T1000 (cell line): ENCODE measurements at places on chromosomes 11 and 22.

DNA sequence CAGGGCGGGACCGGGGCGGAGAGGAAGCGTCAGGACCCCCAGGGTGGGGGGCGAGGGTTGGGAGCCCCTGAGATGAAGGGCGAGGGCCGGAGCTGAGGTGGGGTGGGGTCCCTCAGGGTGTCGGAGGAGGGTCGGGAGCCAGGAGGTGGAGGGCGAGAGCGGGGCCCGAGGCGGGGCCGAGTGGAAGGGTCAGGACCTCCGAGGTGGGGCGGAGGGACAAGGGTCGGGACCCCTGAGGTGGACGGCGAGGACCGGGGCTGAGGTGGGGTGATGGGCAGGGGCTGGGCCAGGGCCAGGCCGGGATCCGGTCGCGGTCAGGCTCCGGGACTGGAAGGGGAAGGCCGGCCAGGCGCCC lies 409 bp downstream of the SMC1B start:
- DNase-seq, result no peak

DNA sequence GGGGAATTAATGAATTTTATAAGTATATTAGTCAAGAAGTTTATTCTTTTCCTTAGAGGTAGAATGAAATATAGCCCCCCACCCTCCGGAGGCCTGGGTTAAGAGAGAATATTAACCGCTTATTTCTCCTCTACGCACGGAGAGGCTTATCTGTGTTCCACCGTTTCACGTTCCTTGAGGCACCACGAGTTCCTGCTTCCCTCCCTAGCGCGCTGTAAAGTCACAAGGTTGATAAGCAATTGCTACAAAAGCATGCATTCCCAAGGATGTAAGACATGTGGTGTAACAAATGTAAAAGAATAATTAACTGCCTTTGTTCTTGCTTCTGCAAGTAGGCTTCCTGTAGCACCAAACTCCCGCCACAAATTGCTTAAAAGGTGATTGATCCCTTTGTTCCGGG lies 1.5 kb upstream of the ANKRD42 start:
- DNase-seq, result no peak

- no peak for DNase-seq
Observed at GRCh38 chr11:60989093-60989650, 17.7 kb downstream of the CD6 start.

- no peak for DNase-seq
Observed at GRCh38 chr22:45335021-45335818, 25.5 kb downstream of the FAM118A start.

GRCh38 chr11:110762590-110762989 lies 50.4 kb upstream of the ARHGAP20 start:
- DNase-seq, result peak; percentile 13

GRCh38 chr11:34749666-34750659 lies 129.1 kb downstream of the EHF start:
- DNase-seq, result no peak

- no peak for DNase-seq
Observed at GRCh38 chr11:79742176-79742575, 301.3 kb upstream of the TENM4 start.

DNA sequence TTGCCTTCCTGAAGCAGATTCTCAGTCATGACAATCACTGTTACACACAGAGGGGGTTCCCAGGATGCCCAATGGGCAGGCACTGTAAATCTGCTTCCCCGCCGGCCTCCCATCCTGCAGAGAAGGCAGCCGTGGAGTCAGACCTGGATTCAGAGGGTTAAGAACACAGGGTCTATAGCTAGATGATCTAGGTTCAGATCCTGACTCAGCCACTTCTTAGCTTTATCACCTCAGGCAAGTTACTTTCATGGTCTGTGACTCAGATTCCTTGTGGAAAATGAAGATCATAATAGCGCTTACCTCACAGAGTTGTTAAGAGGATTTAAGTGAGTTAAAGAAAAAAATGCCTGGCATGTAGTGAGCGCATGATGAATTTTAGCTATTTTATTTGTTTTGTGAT lies 95.9 kb downstream of the TIMP3 start:
- DNase-seq, result no peak

DNA sequence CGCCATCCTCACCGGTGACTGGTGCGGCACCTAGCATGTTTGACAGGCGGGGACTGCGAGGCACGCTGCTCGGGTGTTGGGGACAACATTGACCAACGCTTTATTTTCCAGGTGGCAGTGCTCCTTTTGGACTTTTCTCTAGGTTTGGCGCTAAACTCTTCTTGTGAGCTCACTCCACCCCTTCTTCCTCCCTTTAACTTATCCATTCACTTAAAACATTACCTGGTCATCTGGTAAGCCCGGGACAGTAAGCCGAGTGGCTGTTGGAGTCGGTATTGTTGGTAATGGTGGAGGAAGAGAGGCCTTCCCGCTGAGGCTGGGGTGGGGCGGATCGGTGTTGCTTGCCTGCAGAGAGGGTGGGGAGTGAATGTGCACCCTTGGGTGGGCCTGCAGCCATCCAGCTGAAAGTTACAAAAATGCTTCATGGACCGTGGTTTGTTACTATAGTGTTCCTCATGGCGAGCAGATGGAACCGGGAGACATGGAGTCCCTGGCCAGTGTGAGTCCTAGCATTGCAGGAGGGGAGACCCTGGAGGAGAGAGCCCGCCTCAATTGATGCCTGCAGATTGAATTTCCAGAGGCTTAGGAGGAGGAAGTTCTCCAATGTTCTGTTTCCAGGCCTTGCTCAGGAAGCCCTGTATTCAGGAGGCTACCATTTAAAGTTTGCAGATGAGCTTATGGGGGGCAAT lies 1.1 kb downstream of the NEAT1 start:
- DNase-seq, result no peak

DNA sequence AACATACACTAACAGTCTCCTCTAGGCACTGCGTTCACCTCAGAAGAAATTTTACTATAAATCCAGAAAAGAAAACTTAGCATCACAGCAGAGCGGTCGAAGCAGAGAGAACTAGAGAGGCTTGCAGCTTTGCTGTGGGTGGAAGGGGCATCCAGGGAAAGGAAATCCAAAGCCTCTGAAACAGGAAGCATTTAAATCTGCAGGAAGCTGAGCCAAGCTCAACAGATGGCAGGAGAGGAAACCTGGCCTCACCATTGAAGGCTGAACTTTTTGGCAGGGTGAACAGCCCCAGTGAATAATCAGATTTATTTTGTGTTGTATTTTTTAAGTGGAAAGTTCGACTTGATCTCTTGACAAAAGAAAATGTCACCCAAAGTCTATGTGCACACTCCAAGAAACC lies 858.1 kb downstream of the OPCML start:
- no peak for DNase-seq

GRCh38 chr11:9687711-9688477 lies 24.0 kb downstream of the SWAP70 start:
- no peak for DNase-seq

GRCh38 chr11:108221911-108222573 lies 396 bp downstream of the NPAT start:
- DNase-seq, result no peak

DNA sequence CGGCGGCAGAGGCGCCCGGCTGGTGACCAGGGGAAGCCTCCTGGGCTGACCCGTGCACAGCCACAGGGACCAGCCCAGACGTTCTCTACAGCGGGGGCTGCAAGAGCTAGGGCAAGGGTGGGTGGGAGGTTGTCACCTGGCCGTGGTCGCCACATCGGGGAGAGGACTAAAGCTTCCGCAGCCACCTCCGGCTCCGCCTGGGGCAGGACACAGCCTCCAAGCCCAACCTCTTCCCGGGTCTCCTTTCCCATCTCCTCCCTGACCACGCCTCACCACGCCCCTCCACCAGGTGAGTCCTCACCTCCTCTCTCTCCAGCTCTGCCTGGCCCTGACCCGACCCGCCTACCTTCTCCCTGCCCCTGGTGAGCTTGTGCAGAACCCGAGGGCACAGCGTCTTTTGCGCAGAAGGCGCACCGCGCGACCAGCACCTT lies 75.9 kb upstream of the LMO1 start:
- DNase-seq, result no peak

DNA sequence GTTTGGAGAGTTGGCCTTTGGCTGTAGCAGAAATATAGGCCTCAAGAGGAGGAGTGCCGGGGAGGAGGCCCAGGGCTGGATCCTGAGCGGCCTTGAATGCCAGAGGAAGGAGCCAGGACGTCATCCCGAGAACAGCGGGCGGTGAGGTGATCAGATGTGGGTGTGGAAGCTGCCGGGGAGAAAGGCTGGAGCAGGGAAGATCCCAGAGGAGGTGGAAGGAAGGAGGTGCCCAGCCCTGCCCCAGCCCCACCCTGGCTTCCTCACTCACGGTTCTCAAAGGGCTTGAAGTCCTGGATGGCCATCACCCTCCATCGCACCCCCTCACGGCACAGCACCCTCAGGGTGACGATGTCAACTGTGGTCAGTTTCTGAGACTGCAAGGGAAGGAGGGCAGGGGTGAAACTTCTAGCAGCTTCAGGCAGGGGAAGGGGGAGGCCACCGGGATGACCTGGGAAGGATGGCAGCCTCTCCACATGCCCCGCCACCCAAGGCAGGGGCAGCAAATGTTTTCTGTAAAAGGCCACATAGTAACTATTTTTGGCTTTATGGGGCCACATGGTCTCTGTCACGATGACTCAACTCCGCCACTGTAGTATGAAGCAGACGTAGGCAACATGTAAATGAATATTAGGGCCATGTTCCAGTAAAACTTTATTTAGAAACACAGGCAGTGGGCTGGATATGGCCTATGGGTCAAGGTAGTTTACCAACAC lies 10.7 kb downstream of the IL2RB start:
- DNase-seq, result no peak

- DNase-seq, result no peak
Observed at GRCh38 chr22:32810555-32811133, 9.1 kb downstream of the TIMP3 start.

DNA sequence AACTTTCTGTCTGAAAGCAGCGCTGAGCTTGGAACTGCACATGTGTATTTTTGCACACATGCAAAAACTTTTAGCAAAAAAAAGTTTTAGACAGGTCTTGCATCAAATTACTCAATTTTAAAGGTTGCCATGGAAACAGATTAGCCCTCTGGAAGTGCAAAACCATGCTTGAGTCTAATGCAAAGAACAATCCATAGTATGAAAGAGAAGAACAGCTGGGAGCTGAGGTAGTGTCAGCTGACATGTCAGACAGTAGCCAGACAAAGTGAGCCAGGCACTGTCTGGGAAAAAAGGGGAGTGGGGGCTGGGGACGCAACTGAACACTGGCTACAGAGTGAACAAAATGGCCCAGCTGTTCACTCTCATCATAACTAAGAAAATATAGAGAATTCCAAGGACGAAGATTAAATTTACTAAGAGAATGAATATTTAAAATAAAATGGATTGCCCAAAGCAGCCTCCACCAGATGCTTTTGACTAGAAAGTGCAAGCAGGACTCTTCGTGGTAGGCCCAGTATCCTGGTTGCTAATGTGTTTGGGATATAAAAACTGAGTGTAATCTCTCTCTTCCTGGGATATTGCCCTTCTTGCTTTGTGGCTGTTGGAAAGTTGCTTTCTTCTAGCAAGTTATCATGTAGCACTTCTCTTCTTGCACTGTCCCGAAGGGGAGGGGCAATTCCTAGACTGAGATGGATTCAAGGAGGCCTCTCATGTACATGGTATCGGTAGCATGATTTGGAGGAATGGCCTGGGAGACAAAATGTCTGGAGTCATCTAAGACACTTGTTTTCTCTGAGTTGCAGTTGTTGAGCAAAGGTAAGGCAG lies 434.1 kb upstream of the FAT3 start:
- no peak for DNase-seq

- no peak for DNase-seq
Observed at GRCh38 chr11:8329336-8329735, 65.7 kb upstream of the LMO1 start.

- no peak for DNase-seq
Observed at GRCh38 chr22:38474003-38474607, 6.2 kb downstream of the KDELR3 start.

DNA sequence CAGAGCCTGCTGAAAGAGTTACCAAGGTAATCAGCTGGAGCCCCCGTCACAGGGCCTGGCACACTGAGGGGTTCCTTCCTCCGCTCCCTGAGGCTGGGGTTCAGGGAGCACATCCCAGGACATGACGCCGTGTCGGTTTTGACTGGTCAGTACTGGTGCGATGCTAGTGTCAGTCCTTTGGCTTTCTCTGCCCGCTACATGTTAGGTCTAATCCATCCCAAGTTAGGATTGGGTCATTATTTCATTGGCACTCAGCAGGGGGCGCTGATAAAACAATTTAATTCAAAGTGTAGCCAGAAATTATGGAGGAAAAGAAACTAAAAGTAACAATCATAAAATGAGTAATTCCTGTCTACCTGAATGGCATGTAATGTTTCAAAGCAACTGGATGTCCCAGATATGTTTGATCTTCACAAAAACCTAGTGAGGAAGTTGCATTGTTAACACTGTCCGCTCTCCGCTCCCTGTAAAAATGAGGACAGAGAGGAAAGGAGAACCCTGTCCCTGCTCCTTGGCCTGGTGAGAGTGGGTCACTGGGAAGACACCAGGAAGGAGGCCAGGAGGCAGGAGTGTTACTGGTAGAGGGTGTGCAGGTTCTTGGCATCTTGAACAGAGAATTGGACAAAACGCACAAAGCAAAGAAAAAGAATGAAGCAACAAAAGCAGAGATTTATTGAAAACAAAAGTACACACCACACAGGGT lies 27.1 kb downstream of the TSKU start:
- DNase-seq, result no peak

DNA sequence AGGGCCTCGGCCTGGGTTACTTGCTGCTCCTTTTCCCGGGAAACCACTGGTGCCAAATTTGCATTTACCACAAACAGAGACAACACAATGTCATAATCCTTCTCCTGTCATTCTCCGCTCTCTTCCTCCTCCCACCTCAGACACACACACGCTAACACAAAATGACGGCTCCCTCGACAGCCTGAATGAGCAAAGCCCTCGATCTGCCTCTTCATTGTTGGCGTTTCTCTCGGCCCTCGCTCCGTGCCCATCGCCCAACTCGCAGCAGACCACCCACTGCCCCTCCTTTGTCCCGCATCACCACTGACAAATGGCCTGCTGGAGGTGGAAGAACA lies 12.5 kb upstream of the TCF20 start:
- no peak for DNase-seq

- no peak for DNase-seq
Observed at GRCh38 chr11:132691848-132692550, 840.3 kb downstream of the OPCML start.

DNA sequence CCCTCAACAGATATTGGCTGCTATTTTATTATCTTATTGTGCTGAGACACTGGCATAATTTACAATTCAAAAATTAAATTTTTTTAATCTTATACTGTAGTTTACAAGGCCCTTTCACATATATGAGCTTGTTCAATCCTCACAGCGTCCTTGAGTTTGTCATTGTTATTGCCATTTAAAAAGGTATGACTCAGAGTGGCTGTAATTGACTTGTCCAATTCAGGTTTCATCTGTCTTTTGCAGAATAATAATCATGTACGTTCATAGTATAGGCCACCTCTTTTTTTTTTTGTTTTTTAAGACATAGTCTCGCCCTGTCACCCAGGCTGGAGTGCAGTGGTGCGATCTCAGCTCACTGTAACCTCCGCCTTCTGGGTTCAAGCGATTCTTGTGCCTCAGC lies 11.5 kb downstream of the PTPRJ start:
- no peak for DNase-seq

DNA sequence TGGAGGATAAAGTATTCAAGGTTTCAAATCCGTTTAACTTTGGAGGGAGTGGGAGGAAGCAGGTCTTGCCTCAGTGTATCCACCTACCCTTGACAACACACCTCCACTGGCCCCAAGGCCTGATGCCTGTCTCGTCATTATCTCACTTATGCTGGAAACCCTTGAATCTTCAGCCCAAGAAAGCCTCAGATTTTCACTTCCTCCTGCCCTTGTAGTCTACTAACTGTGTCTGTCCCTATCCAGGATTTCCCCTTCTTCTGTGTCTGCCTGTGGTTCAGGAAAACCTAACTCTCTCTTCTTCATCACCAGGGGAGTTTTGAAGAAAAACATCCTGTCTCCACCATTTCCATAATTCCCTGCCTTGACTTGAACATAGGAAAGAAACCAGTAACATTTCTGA lies 56.1 kb downstream of the SYT9 start:
- DNase-seq, result no peak
